ENCODE measurements at places on chromosomes 3 and 15.

- no peak for DNase-seq
Observed at GRCh38 chr3:127009531-127009930, 26.6 kb downstream of the PLXNA1 start.

DNA sequence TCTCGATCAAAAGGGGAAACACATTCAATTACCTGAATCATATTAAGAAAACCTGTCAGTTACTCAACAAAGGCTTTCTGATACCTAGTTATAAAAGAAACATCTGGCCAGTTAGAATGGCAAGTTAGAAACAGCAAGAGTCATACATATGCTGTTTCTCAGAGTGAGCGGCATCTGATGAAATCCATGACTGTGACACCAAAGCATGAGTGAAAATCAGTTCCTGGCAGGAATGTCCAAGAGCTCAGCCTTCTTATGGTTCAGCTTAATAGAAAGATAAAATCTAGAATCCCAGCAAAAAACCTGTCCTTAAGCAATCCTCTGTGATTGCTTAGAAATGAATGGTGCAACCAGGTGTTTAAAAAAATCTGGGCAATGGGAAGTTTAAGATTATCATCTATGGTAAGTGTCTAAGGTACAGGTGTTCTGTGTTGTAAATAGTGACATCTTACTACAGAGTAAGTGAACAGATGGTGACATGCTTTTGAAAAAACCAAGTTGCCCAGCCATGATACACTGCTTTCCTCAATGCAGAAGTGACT lies 18.8 kb downstream of the B4GALT4 start:
- DNase-seq = no peak

DNA sequence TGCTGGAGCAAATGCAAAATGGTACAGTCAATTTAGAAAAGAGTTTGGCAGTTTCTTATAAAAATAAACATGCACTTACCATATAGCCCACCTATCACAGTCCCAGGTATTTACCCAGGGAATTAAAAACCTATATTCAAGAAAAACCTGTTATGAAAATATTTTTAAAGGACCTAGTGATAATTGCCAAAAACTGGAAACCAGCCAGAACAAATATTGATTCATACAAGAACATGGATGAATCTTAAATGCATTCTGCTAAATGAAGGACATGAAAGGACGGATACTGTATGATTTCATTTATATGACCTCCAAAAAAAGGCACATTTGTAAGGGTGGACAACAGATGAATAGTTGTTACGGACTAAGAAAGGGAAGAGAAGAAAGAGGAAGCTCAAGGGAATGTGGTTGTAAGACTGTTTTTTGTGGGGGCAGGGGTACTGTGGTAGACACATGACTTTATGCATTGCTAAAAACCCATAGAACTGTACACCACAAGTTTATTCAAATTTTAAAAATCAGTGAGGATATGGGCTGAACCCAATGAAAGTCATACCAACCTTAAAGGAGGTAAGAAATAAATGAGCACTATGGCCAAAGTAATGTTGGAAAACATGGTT lies 61.0 kb downstream of the ZBBX start:
- no peak for DNase-seq

DNA sequence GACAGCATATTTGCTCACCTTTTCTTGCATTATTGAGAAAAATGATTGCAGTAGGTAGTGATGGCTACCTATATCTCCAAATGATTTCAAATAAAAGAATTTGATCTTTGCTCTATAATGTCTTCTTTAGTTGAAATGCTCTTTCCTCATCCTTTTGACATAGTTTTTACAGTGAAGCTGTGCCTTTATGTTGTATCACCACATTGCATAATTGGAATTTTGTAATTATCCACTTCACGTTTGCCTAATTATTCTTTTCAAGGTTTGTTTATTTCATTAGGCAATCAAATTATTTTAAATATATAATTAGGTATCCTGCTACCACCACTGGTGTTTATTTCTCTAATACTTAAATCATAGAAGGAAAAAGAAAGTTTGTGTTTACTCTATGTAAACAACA lies 21.3 kb upstream of the P2RY13 start:
- DNase-seq = no peak

DNA sequence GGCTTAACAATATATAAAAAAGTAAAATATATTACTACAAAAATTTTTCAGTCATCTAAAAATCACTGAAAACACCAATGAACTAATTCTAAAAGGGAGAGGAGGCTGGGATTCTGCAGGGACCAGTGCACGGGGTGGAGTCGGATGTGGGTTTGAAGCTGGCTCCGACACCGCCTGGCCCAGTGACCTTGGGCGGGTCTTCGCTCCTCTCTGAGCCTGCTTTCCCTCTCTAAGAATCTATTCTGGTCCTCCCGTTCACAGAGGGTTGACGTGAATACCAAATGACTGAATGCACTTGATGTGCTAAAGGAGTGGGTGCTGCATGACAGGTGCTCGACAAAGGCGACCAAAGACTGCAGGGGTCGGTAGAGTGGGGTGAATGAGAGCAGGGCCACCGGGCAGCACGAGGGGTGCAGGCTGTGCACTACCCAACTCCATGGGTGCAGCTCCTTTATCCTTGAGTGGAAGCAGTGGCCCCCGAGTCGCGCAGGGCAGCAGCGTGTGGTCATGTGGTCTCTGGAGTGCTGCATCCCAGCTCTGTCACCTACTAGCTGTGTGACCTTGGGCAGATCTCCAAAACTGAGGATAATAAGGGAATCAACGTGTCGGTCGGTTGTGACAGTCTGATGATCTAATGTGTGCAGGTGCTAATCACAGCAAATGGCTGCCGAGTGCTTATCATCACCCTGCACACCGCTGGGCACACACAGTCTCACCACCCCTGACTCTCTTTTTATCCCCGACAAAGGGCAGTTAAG lies 8.6 kb upstream of the IQSEC1 start:
- no peak for DNase-seq

DNA sequence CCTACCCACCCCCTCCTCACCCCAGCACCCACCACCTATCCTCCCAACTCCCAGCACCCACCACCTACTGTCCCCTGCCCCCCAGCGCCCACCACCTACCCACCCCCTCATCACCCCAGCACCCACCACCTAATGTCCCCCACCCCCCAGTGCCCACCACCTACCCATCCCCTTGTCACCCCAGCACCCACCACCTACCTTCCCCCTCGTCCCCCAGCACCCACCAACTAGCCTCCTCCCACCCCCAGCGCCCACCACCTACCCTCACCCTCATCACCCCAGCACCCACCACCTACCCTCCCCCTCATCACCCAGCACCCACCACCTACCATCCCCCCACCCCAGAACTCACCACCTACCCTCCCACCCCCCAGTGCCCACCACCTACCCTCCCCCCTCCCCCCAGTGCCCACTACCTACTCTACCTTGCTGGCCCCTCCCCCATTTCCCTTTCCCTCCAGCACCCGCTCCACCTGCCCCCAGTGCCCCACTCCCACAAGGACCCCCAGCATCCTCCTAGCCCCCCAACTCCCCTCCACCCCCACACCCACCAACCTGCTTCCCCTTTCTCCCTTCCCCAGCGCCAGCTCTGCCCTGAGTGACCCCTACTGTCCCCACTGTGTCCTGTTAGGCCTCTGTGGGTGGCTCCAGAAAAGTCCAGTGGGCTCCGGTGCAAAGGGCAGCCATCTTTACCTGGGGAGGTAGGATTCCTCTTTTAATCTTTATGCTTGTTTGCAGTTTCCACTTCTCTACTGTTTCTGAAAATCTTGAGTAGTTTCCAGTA lies 1.2 kb downstream of the UROC1 start:
- DNase-seq = peak; percentile 14

- no peak for DNase-seq
Observed at GRCh38 chr15:49876401-49877038, 242.5 kb downstream of the ATP8B4 start.

- no peak for DNase-seq
Observed at GRCh38 chr3:170128259-170128976, 53.1 kb downstream of the PHC3 start.

DNA sequence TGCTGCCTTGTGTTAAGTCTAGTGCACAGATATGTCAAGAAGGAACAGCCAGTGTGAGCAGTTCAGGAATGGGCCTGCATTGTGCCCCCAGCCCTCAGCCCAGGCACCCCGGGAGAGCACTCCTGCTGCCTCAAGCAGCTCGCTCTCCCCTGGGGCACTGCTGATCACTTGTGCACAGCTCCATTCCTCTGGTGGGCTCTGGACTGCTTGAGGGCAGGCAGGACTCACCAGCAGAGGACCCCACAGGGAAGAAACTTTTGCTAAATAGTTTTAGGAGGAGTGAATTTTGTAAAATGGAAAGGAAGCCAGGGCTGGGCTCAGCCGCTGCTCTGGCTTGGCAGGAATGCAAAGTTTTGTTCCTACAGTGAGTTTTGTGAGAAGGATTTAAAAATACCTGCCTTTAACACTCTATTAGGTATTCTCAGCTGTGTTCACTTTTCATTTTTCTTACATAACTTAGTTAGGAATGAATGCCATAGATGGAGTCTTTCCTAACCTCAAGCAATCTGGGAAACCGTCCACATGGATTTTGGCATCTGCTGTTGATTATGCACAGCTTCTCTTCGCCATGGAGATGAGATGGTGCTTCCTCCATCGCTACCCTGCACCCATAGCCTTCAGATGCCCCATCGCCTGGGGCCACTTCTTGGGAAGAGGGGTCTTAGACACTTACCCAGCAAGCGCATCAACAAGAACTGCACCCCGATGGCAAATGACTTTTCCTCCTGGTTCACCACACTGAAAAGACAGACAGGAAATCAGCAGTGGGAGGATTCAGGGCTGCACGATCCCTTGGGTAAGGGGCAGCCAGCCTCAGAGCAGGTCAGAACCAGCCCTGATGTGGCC lies 42.3 kb upstream of the RAB6B start:
- peak; percentile 76 for DNase-seq

- no peak for DNase-seq
Observed at GRCh38 chr3:186800285-186800684, 6.0 kb downstream of the RFC4 start.

GRCh38 chr3:176447369-176447768 lies 749.9 kb downstream of the TBL1XR1 start:
- no peak for DNase-seq

DNA sequence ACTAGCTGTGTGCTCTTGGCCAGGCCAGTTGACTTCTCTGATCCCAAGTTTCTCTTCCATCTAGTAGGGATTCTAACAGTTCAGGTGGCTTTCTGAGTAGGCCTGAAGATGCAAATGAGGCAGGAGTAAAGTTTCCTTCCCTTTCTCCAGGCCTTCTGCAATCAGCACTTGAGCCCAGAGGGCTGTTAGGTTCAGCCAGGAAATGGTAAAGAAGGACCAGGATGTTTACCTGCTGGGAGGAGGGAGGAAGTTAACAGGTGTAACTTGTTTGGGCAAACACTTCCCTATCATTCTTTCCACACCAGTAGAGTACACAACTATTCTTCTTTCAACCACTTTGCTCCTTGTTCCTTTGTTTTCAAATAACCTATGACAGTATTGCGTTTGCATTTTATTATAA lies 13.3 kb upstream of the TNFSF10 start:
- no peak for DNase-seq

- no peak for DNase-seq
Observed at GRCh38 chr3:181974198-181974597, 262.5 kb downstream of the SOX2 start.

GRCh38 chr15:83698294-83698693 lies 44.4 kb downstream of the ADAMTSL3 start:
- peak; percentile 56 for DNase-seq

All from left hindlimb (tissue), 1 donor.